Transverse colon (tissue), 4 donors: ENCODE measurements at places on chromosomes 3 and 15. TPM values are rescaled to one million over a fixed set of nuclear protein-coding genes. Genes with fewer than 3 reads are reported as not detected.

- DNase-seq = no peak
Observed at GRCh38 chr3:62027241-62027640, 346.1 kb downstream of the FEZF2 start.

GRCh38 chr15:52128568-52128967 lies 16.0 kb upstream of the BCL2L10 start:
- DNase-seq = no peak

GLDN gene
- 2.6 TPM for total RNA-seq

LRTM1 gene
- total RNA-seq = not detected

SEMA4B gene
- total RNA-seq = 136 TPM
